ENCODE measurements at places on chromosomes 6 and 20.

GRCh38 chr20:11411765-11412164 lies 505.9 kb upstream of the BTBD3 start:
- no peak for DNase-seq

- DNase-seq: no peak
These were observed 28.3 kb upstream of the PREP start for GRCh38 chr6:105431226-105431625.

- no peak for DNase-seq
These were observed 3.4 kb downstream of the AHCY start for GRCh38 chr20:34299556-34300255.

DNA sequence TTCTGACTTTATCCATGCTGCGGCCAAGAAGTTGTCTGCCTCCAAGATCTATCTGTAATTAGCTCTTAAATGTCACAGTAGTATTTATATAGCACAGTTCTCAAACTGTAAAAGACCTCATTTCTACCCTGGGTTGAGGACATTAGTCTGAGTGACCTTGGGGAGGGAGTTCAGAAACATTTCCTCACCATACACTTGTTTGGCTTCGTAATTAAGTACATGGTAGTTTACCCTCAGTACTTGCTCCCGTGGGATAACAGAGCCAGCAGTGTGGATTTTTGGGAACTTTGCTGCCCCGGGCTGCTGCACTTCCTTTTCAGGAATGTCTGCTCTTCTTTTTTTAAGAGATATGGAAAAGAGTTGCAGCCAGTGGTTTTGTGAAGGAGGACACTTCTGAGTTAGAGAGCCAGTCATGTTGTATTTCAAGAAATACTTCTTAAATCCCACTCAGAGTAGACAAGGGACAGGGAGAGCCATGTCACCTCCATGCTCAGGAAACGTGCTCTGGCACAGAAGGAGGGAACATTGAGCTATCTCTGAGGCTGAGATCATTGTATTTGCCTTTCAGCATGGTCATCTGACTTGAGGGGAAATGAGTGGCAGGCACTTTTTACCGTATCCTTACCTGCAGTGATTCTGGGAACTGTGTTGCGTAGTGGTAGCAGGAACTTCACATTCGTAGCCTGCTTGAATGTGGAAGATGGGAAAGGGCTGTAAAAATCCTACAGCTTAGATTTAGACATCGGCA lies 33.6 kb downstream of the RPRD1B start:
- DNase-seq: no peak

DNA sequence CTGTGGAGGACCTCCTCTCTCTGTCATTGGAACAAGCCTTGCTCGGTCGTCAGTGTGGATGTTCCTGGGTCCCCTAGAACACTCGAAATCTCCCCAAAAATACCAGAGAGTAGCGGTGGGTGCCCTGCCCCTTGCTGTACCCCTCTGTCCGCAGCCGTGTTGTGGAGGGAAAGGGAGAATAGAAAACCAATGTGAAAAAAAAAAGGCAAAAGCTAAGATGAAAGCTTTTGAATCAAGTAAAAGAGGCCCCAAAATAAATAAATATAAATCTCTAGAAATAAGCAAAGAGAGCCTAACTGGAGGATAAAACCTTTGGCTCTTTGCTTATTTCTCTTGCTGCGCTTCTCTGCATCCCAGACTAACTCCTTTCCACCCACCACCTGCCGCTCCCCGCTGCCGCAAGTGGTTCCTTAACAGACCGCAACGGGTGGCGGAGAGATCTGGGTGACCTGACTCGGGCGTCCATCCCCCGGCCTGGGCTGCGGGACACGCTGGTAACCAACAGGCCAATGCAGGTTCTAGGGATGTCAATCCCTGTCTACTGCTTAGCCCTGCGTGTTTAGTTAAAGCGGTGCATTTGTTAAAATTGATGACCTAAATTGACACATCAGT lies 110.0 kb downstream of the GPX5 start:
- DNase-seq: no peak

DNA sequence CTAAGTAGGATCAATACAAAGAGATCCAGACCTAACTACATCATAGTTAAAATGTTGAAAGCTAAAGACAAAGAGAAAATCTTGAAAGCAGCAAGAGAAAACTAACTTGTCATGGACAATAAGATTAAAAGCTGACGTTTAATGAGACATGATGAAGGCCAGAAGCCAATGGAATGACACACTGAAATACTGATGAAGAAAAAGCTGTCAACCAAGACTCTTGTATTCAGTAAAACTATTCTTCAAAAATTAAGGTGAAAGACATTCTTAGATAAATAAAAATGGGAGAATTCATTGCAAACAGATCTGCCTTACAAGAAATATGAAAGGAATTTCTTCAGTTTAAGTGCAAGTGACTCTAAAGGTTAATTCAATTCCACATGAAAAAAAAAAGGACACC lies 145.9 kb upstream of the KCNK16 start:
- DNase-seq: no peak

Measured in substantia nigra (tissue), 51 donors.